CD4-positive, CD25-positive, alpha-beta regulatory T cell (primary cell): ENCODE measurements at places on chromosomes 1 and 21. TPM values are rescaled to one million over a fixed set of nuclear protein-coding genes. Genes with fewer than 3 reads are reported as not detected.

GRCh38 chr1:184854496-184855140, 100.0 kb upstream of the EDEM3 start:
- H3K36me3 ChIP-seq: peaks cover 13% of the 10 kb centered on the region
- DNase-seq: no peak
- no peak overlapping the region for H3K27ac ChIP-seq
- no peaks in the 10 kb centered on the region for H3K27me3 ChIP-seq

DNA sequence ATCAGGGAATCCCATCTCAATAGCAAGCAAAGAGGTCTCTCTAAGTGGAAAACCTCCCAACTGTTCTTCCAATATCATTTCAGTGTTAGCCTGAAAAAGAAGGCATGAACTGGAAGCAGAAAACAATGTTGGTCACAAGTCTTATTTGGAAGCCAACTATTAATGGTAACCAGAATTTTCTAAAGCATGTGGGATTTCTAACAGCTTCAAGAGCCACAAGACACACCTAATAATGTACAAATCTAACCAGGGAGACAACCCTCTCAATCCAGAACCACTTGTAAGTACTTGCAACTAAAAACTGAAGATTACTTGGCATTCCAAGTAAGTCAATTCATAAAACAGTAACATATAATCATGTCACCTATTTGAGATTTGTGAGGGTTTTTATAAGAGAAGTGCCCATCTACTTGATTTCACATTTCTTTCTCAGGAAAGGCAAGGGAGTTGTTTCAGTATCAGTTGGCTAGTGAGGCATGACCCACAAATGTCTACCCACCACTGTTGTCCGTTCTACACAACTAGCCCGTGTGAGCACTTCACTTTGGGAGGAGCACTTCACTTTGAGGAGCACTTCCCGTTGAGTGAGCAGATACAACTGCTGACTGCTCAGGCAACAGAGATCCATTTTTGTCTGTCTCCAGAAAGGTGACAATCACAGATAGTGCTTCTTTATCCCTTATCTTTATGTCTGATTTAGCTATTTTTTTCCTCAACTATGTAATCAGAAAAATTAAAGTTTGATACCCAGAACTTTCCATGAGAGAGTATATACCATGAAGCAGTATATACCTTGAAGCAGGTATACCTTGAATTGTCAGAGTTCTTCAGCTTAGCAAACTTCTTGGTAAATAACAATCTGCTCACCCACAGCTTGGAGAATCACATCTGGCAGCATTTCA, 11.1 kb downstream of the STX6 start:
- peaks cover 4% of the 10 kb centered on the region for H3K36me3 ChIP-seq
- H3K4me1 ChIP-seq: peaks cover 4% of the 10 kb centered on the region
- H3K4me3 ChIP-seq: no peak overlapping the region
- no peaks in the 10 kb centered on the region for H3K27me3 ChIP-seq

DNA sequence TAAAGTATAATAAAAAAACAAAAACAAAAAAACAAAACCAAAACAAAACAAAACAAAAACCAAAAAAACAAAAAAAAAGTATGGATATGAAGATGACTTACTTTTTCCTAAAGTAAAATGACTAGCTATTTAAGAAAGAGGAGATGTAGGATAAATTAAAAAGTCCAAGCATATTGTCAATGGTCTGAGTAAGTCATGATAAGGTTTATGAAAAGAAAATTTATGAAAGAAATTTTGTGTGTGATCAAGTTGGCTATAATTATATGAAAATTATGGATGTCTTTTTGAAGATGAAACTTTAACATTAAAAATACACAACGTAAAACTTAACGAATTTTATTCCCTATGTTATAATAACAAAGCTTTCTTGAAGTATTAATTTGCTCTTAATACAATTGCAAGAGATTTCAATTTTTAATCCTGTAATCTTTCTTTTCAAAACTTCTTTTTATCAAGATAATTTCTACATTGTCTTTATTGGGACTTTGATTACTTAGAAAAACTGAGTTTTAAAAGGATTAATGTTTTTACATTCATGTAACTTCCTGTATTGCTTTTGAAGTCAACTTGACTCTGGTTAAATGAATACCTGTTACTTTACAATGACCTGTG, 200.9 kb upstream of the IVNS1ABP start:
- no peaks in the 10 kb centered on the region for H3K4me1 ChIP-seq
- DNase-seq: no peak
- H3K4me3 ChIP-seq: no peak overlapping the region
- no peak overlapping the region for H3K27ac ChIP-seq
- H3K36me3 ChIP-seq: no peaks in the 10 kb centered on the region

GRCh38 chr1:244815600-244816099, 19.8 kb upstream of the COX20 start:
- no peaks in the 10 kb centered on the region for H3K36me3 ChIP-seq
- H3K27me3 ChIP-seq: no peaks in the 10 kb centered on the region
- DNase-seq: no peak
- no peaks in the 10 kb centered on the region for H3K4me1 ChIP-seq
- no peak overlapping the region for H3K4me3 ChIP-seq

DNA sequence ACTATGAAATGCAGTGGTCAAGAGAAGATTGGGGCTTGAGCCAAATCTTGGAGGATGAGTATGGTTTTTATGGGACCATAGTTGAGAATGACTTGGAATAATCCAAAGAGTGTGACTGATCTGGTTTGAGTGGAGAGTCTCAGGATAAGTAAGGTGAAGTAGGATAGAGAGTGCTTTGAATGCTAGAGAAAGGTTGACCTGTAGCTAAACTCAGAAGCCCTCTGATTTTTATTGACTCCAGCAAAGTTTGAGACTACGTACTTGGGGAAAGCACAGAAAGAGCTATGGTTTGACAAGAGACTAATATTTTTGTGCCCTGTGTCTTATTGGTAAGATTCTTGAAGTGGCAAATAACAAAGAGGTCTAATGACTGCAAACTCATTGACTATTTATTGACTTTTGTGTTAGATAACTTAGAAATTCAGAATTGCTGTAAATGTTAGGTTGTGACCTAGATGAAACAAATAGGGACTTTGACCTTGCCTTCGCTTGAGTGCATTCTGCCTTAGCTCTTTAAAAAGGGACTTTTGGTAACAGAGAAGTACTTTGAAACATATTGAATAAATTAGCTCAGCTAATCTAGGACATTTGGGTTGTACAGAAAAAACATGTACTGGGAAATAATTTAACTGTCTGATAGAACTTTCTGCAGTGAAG, 35.1 kb downstream of the UAP1 start:
- no peak overlapping the region for H3K4me3 ChIP-seq
- DNase-seq: no peak
- H3K36me3 ChIP-seq: peaks cover 3% of the 10 kb centered on the region
- H3K4me1 ChIP-seq: no peaks in the 10 kb centered on the region
- H3K27me3 ChIP-seq: no peaks in the 10 kb centered on the region

- no peaks in the 10 kb centered on the region for H3K36me3 ChIP-seq
- no peak for DNase-seq
- H3K27ac ChIP-seq: no peak overlapping the region
- no peak overlapping the region for H3K4me3 ChIP-seq
- H3K27me3 ChIP-seq: no peaks in the 10 kb centered on the region
- no peaks in the 10 kb centered on the region for H3K4me1 ChIP-seq
Observed at GRCh38 chr1:57337623-57338022, 86.2 kb downstream of the DAB1 start.

RGS8 gene
- not detected for total RNA-seq

DNA sequence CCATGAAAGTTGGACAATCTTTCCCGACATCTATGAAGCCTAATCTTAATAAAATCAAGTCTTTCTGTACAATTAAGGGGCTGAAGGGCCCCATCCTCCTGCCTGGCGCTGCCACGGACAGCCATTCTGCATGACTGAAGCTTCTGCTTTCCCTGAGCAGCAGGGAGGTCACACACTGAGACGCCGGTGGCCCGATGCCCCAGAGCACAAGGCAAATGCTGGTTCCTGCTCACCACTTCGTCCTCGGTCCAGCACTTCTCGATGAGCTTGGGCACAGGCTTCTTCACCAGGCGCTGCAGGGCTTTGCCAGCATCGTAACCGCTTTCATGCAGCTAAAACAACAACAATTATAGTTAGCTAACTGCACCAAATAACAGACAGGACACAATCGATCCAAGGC, 147.8 kb downstream of the SLC45A1 start:
- H3K4me3 ChIP-seq: no peak overlapping the region
- no peaks in the 10 kb centered on the region for H3K4me1 ChIP-seq
- H3K36me3 ChIP-seq: peaks cover 4% of the 10 kb centered on the region
- no peaks in the 10 kb centered on the region for H3K27me3 ChIP-seq

GRCh38 chr1:89147678-89148658, 22.1 kb upstream of the GBP2 start:
- H3K4me3 ChIP-seq: no peak overlapping the region
- no peak overlapping the region for H3K27ac ChIP-seq
- no peaks in the 10 kb centered on the region for H3K36me3 ChIP-seq
- H3K4me1 ChIP-seq: no peaks in the 10 kb centered on the region
- H3K27me3 ChIP-seq: peaks cover 2% of the 10 kb centered on the region
- DNase-seq: no peak

MRPS14 gene
- 15.2 TPM for total RNA-seq

DOCK7 gene
- 5.8 TPM for total RNA-seq

TMEM269 gene
- 1.1 TPM for total RNA-seq

DNA sequence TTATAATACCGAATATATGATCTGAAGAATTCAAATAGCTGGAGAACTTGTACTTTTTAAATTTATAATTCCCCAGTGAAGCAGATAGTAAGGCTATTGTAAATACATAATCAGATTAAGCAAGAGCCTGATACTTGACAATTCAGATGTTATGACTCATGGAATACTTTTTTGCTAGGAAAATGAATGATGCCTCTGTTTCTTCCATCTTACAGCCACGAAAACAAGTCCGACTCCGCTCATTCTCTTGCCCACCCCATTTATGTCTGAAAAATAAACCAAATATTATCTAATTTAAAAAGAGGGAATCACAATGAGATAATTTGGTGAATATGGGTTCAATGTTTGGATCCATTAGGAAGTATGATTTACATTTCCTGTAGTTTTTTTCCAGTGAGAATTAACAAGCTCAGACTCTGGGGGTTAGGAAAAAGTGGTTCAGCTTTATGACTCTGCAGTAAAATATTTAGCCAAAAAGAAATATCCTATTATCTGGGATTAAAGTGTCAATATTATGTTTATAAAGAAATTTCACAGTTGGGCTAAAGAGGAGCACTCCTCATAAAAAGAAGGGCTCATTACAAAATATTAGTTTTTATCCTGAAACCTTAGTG, 50.4 kb upstream of the DAB1 start:
- no peaks in the 10 kb centered on the region for H3K4me1 ChIP-seq
- no peaks in the 10 kb centered on the region for H3K36me3 ChIP-seq
- DNase-seq: no peak
- no peaks in the 10 kb centered on the region for H3K27me3 ChIP-seq
- H3K4me3 ChIP-seq: no peak overlapping the region

DNA sequence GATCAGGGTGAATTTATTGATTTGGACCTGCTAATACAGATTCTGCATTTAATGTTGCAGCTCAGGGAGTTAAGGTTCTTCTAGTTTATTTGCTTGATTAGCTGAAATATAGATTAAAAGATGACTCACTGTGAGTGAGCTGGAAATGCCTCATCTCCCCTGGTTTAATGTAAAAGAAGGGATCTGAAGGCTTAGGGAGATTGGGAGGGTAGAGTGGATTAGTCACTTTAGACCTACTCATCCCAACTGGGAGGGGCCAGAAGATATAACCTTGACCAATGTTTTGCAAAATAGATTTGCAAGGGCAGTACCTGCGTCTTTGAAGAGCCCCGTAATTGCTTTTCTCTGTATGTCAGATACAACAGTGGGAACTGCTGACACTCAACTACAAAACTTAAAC, 922.8 kb upstream of the ADGRL4 start:
- no peaks in the 10 kb centered on the region for H3K27me3 ChIP-seq
- H3K27ac ChIP-seq: no peak overlapping the region
- DNase-seq: no peak
- no peak overlapping the region for H3K4me3 ChIP-seq

CGN gene
- 0.37 TPM for total RNA-seq
